ENCODE measurements at places on chromosomes 2 and 18. TPM values are rescaled to one million over a fixed set of nuclear protein-coding genes. Genes with fewer than 3 reads are reported as not detected.

DNA sequence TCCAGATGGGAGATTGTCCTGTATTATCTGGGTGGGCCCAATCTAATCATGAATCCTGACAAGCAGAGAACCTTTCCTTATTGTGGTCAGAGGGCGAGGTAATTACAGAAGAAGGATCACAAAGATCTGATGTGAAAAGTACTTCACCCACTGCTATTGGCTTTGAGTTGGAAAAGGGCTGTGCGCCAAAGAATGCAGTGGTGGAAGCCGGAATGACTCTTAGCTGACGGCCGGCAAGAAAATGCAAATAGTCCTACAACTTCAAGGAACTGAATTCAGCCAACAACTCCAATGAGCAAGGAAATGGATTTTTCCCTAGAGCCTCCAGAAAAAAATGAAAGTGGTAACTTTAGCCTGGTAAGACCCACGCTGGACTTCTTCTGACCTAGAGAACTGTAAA is 67.3 kb downstream of the CTNNA2 start:
- DNase-seq: no peak

GRCh38 chr18:61464551-61465142 is 131.4 kb downstream of the CDH20 start:
- DNase-seq: no peak

GRCh38 chr2:99139003-99139402 is 2.5 kb upstream of the C2orf15 start:
- peak; percentile 3 for DNase-seq

SEMA4F gene
- total RNA-seq: 15.3 TPM

PRADC1 gene
- total RNA-seq: 11.5 TPM

Measured in mammary epithelial cell (primary cell).